ENCODE measurements at places on chromosomes 5 and 9.

GRCh38 chr5:93008502-93009207 lies 572.4 kb downstream of the NR2F1-AS1 start:
- DNase-seq = no peak

DNA sequence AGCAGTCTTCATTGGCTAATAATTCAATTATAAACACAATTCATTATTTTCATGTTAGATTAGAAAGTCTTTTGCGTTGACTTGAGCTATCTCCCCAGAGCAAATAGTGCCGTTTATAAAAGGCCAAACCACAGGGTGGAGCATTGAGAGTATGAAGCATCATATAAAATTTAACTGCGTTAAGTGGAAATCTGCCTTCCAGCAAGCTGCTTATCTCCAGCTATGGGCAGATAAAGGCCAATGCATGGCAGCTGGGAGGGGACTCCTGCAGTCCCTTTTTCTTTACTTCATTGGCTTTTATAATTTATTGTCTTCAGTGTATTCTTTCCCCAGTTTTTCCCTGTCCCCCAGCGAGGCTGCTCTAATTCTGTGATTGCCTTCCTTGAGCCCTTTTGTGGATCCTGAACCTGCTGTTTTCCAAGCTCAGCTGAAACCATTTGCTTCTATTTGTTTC lies 113.7 kb downstream of the TMEM232 start:
- no peak for DNase-seq

GRCh38 chr9:36560771-36561170 lies 11.9 kb upstream of the MELK start:
- DNase-seq = no peak

GRCh38 chr5:65144136-65144871 lies 337.4 kb downstream of the ADAMTS6 start:
- no peak for DNase-seq

DNA sequence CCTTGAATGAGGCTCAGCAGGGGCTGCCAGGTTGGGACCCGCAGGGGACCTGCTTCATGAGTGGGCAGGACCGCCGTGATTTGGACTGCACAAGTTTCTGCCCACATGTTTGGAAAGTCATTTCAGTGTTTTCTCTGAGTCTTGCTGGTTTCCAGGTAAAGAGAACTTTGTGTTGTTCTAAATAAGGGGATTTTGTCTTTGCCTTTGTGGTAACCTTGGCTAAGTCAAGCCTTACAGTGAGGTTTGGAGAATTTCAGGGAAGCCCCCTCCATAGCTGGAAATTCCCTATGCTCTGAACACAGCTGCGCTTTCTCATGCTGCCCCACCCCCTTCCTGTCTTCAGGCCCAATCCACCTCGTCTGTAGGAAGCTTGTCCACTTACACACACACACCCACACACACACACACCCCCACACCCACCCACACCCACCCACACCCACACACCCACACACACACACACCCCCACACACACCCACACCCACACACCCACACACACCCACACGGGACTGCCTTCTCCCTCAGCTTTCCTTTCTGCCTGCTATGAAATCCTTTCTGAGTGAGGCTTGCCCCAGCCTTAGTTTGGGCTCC lies 270.1 kb downstream of the HSPA4 start:
- no peak for DNase-seq

- DNase-seq = no peak
Measured at GRCh38 chr5:111931655-111932054, 174.7 kb upstream of the NREP start.

DNA sequence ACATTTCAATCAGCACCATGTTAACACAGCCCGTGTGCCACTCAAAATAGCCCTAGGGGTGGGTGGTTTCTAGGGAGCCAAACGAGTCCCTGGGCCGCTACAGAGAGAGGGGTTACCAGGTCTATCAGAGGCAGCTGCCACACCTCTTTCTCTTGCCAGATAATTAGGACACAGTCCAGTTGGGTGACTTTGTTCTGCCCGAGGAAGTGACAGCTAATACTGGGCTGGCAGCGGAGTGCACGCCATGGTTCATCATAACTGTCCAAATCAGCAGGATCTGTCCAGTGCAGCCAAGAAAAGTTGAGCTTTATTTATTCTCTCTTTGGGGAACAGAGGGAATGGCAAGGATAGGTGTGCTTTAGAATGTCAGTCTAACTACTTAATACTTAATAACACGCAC lies 583.8 kb downstream of the BRINP1 start:
- DNase-seq = no peak
